Activated T-cell treated with anti-CD3 and anti-CD28 coated beads, Interleukin-2, amount 50 U/mL, for 72 hours (primary cell): ENCODE measurements at places on chromosomes 11 and 22. TPM values are rescaled to one million over a fixed set of nuclear protein-coding genes. Genes with fewer than 3 reads are reported as not detected.

Gene OR51E2
- not detected for total RNA-seq

Gene BUD13
- 32.8 TPM for total RNA-seq

Gene NCAM1
- total RNA-seq = not detected

- no peak overlapping the region for H3K27ac ChIP-seq
- no peak overlapping the region for H3K4me3 ChIP-seq
- DNase-seq = peak; percentile 27
- H3K4me1 ChIP-seq = no peaks in the 10 kb centered on the region
These were observed 20.5 kb upstream of the APOL5 start for GRCh38 chr22:35697142-35697541.

DNA sequence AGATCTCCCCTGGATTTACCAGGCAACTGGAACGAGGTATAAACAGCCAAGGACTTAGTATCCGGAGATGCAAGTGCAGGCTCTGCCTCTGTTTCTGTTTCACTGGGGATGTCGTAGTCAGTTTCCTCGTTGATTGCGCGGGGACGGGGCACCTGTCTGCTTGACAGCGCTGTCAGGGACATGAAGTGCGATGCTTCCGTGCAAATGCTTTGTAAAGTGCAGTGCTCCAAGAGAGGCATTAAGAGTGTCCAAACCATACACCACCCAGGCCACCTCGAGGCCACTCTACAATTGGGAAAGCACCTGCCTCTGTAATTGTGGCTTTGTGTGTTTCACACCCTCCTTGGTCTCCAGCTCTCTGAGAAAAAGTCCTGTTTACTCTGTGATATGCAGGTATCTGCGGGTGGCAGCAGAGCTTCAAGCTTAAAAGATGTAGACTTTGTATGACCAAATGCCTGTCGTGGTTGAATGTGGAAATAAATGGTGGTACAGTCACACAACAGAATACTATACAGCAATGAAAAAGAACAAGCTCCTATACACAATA, 18.6 kb upstream of the CD5 start:
- peak overlapping the region; percentile 81 for H3K4me3 ChIP-seq
- no peaks in the 10 kb centered on the region for H3K27me3 ChIP-seq
- DNase-seq = peak; percentile 72
- peaks cover 71% of the 10 kb centered on the region for H3K4me1 ChIP-seq

- no peak for DNase-seq
- no peak overlapping the region for H3K27ac ChIP-seq
- H3K4me3 ChIP-seq = no peak overlapping the region
- no peaks in the 10 kb centered on the region for H3K4me1 ChIP-seq
- no peaks in the 10 kb centered on the region for H3K27me3 ChIP-seq
These were observed 192.6 kb upstream of the PITPNB start for GRCh38 chr22:28111501-28112189.

DNA sequence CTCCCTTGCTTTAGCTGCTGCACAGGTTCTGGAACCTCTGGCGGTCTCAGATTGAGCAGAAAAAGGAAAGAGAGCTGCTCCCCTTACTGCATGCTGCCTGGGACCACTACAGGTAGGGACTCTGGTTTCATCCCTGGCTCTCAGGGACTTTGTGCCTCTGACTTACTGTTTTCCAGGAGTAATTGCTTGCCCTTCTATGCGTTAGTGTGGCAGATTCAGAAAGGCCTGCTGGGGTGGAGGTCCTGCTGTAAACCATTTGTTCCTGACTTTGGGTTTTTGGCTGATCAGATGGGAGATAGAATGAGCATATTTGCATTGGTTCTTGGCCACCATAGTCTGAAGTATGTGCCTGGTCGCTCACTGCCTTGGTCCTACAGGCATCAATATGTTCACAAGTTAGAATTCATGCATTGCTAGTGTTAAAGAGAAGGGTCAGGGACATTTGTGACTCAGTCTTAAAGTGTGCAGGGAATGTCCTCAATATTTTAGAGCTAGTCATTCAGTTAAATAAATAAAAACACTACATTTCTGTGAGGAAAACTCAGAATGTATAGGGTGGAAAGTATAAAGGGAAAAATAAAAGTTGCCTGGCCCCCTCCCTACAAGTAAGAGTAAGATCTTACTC, 78.0 kb downstream of the PISD start:
- peaks cover 61% of the 10 kb centered on the region for H3K4me1 ChIP-seq
- H3K27me3 ChIP-seq = no peaks in the 10 kb centered on the region
- H3K36me3 ChIP-seq = peaks cover 55% of the 10 kb centered on the region
- H3K27ac ChIP-seq = peak overlapping the region; percentile 83
- no peak for DNase-seq

DNA sequence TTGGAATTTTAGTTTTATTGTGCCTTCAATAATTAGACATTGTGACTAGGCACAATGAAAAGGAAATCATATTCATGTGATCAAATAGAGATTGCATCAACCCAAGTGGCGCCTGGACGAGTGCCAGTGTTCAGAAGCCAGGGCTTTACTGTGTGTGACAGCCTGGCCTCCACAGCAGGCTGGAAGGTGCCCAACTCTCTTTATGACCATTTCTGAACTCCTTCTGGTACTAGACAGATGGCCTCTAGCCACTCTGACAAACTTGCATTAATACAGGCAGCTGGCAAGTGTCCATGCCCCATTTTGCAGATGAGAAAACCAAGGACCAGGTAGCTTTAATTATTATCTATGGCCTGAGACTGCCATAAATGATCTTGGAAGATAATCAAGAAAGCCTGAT, 8.3 kb upstream of the POU2AF1 start:
- no peaks in the 10 kb centered on the region for H3K27me3 ChIP-seq
- no peak overlapping the region for H3K27ac ChIP-seq
- no peak overlapping the region for H3K4me3 ChIP-seq
- DNase-seq = no peak

DNA sequence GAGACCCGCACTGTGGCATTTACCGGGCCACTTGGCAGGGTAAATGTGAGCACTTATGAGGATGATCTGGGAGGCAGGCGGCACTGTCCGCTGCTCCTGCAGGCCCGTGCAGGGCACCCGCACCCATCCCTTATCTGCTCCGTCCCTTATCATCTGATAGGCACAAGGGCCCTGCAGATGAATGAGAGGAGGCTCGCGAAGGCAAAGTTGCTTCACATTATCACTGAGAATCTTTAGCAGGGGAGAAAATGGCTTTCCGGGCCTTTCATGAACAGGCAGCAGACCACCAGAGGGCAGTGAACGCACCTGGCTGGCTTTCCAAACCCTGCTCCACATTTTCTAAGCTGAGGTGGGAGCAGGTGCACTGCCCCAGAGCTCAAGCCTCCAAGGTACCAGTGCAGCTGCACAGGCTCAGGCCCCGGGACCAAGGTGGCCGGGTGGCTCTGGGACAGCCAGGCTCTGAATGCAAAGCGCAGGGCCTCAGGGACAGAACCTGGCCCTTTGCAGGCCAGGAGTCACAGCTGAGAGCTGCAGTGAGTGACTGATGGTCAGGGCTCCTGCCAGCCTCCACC, 165.6 kb downstream of the SHANK2 start:
- H3K4me3 ChIP-seq = no peak overlapping the region
- H3K36me3 ChIP-seq = no peaks in the 10 kb centered on the region
- H3K27ac ChIP-seq = no peak overlapping the region
- no peaks in the 10 kb centered on the region for H3K4me1 ChIP-seq
- H3K27me3 ChIP-seq = no peaks in the 10 kb centered on the region
- no peak for DNase-seq

- peaks cover 56% of the 10 kb centered on the region for H3K27me3 ChIP-seq
- H3K27ac ChIP-seq = peak within 1 kb of the TSS; percentile 29
- no peaks in the 10 kb centered on the region for H3K36me3 ChIP-seq
- H3K4me1 ChIP-seq = peaks cover 18% of the 10 kb centered on the region
- peak; percentile 28 for DNase-seq
- peak within 1 kb of the TSS; percentile 89 for H3K4me3 ChIP-seq
These were observed at the start of gene TSKU for GRCh38 chr11:76783294-76783895. TSS of gene TSKU (plus strand) at chr11:76783356. CDS start at chr11:76795617, 12,261 bp downstream.

DNA sequence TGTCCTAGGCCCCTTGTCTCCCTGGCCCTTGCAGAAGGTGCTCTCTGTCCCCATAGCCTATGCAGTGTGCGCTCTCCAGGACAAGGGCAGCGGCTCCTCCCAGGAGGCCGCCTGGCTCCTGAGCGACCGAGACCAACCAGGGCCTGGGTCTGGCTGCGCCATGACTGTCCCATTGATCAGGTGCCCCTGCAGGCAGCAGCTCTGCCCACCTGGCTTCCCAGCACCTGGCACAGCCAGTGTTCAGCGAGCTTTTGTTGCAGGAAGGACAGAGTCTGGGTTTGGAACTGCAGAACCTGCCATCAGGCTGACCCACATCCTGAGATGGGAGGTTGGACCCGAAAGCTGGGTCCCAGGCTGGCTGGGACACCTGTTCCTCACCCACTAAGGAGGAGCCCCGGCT, 1001.1 kb downstream of the BRD1 start:
- no peak overlapping the region for H3K27ac ChIP-seq
- peaks cover 6% of the 10 kb centered on the region for H3K27me3 ChIP-seq
- peaks cover 2% of the 10 kb centered on the region for H3K36me3 ChIP-seq

GRCh38 chr11:41320238-41320637, 139.2 kb downstream of the LRRC4C start:
- H3K4me3 ChIP-seq = no peak overlapping the region
- DNase-seq = no peak
- H3K27me3 ChIP-seq = no peaks in the 10 kb centered on the region
- no peak overlapping the region for H3K27ac ChIP-seq

GRCh38 chr22:50320116-50320515, 6.7 kb downstream of the DENND6B start:
- H3K36me3 ChIP-seq = no peaks in the 10 kb centered on the region
- no peak for DNase-seq
- no peaks in the 10 kb centered on the region for H3K27me3 ChIP-seq
- peaks cover 5% of the 10 kb centered on the region for H3K4me1 ChIP-seq

DNA sequence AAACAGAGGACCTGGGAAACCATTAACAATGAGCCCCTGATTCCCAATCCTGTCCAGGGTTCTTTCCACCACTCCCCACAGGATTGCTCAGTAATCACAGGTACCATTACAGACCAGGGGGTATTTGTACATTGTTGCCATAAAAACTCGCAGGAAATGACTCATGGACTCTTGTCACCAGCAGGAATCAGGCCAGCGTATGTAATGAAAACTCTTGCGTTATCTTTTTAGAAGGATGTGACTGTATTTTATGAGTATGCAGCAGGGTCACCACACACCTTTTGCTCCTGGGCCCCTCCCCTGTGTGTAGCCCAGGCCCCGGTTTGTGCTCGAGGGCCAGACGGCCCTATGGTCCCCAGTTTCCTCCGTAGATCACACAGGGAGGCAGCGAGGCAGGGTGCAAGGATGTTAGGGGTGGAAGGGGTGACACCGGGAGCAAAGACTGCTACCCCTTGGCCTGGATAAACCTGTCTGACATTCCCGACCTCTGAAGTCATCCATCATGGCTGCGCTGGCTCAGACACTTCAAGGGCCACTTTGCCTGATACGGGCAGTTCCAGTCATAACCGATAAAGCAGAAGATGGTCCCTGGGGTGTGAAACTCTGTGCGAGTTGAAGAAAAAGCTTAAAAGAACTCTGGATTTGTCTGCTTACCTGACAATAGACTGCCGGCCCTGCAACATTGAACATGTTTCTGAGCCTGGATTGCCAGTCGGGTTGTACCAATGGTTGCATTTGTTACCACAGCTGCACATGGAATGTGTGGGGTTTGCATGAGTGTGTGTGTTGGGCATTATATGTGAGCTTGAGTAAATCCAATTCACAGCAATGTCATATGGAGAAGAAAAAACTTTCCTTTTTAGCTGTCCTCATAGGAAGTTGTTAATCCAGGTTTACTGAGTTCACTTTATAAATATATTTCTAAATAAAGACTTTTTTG, 56.9 kb downstream of the MICAL2 start:
- H3K36me3 ChIP-seq = peaks cover 38% of the 10 kb centered on the region
- peak; percentile 67 for DNase-seq
- H3K27me3 ChIP-seq = no peaks in the 10 kb centered on the region

DNA sequence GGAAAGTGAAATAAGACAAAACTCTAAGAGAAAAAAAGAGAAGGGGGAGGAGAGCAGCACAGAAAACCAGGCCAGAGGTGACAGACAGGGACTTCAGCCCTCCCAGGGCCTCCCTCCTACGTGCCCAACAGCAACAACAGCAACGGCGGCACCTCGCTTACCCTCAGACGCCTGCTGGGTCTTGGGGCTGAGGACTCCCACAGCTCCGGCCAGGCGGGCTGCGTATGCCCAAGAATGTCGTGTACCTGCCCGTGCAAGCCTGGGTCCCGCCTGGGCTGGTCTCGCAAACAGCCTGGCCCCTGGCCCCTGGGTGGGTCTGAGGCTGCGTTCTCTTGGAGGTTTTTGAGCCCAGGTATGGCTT, 30.5 kb downstream of the ARAP1 start:
- peak overlapping the region; percentile 92 for H3K4me3 ChIP-seq
- no peaks in the 10 kb centered on the region for H3K27me3 ChIP-seq
- peak; percentile 43 for DNase-seq
- peak overlapping the region; percentile 80 for H3K27ac ChIP-seq
- H3K4me1 ChIP-seq = peaks cover 67% of the 10 kb centered on the region
- H3K36me3 ChIP-seq = peaks cover 2% of the 10 kb centered on the region

DNA sequence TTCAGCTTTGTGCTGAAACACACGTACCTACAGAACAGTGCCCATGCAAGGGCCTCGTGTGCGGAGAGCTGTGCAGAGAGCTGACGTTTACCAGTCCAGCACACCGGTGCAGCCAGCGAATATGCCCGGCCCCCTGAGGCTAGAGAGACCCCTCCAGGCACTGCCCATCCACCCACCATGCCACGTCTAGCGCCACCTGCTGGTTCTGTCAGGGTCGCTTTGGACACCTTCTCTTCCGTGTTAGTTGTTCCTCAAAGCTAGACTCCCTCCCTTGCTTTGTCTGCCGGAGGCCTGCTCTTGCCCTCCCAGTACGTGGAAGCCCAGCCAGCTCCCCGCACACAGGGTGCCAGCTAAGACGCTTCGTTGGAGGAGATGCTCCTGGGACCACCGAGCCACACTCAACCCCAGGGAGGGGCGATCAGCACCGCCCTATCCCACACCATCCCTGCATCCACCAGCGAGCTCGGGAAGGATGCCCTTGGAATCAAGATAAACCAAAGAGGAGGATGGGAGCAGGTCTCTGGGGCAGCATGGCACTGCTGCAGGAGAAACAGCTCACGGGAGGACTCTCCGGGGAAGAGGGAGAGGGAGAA, 43.4 kb downstream of the CPT1A start:
- no peaks in the 10 kb centered on the region for H3K27me3 ChIP-seq
- no peaks in the 10 kb centered on the region for H3K36me3 ChIP-seq
- no peaks in the 10 kb centered on the region for H3K4me1 ChIP-seq
- DNase-seq = peak; percentile 38

DNA sequence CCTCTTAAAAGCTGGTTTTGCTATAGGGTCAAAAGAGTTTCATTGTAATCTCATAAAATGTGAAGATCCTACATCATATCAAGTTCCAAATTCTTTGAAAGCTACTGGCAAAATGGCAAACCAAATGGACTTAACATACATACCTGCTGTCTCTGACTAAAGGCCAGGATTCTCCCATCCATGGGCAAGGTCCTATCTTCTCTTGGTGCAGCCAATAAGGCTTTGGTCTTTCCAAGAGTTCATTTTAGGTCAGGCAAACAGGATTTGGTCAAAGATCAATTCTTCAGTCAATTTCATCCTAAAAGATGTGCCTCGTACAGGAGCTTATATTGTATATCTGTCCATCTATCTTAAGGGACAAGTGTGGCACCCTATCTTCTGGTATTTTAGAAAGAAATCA, 49.7 kb downstream of the CADM1 start:
- no peaks in the 10 kb centered on the region for H3K4me1 ChIP-seq
- no peak overlapping the region for H3K27ac ChIP-seq
- no peak for DNase-seq
- H3K36me3 ChIP-seq = no peaks in the 10 kb centered on the region
